ENCODE measurements at places on chromosomes 5 and 9.

DNA sequence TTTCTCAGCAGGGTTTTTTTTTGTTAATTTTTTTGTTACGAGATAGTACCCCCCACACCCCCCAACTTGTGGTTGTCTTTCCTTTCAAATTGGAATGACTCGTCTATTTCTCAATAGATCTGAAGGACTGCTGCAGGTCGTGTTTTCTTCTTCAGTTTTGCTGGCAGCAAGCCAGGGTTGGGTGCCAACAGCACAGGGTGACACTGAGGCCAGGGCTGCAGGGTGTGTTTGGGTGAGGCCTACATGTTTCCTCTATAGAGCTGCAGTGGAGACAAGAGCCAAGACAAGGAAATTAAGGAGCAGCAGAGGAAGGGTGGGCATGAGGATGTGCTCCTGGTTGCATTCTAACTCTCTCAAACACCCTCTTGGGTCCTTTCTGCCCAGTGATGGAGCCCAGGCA, 52.2 kb downstream of the NXNL2 start:
- no peak for DNase-seq

DNA sequence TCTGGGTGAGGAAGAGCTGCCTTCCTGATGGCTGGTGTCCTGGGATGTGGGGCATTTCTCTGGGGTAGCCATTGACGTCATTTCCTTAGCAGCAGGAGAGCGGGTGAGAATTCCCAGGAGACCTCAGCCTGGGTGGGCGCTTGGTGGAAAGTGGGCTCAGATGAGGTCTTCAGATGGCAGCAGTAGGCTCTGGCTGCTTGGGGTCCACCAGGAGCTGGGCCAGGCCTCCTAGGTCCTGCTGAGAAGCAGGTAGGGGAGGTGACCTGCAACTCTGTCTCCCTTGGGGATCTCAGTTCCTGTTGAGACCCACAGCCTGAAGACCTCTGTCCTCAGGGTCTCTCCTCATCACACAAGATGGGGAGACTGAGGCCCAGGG, 31.5 kb downstream of the FAM163B start:
- DNase-seq: no peak

- no peak for DNase-seq
Observed at GRCh38 chr5:180271221-180271620, 20.7 kb downstream of the MAPK9 start.

DNA sequence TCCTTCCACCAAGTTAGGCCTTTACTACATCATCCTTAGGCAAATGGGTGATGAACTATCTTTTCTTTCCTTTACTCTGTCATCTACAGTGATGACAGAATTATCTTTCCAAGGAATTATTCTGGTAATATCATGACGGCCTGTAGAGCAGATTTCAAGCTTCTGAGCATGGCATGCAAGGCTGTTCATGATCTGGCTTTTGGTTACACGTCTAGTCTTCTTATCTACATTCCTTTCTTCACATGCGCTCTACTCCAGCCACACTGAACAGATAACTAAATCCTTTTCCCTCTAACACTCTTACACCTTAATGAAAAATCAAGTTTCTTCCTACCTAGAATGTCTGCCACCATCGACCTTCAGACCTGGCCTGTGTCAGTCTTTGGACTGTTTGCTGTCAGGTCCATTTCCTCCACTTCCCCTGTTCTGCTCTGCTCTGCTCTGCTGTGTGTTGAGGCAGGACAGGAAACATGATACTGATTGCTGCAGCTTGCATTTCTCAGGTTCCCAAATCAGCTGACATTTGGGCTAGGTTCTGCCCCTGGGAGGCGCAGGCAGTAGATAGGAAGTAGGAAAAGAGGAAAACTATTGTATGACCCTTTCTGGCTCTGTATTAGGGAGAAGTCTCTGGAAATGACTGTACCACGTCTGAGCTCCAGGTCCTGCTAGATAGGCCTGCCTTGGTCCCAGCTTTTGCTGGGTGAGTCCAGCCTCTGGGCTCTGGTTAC, 4.2 kb downstream of the SCGB3A2 start:
- DNase-seq: no peak

GRCh38 chr9:25703701-25704357, 25.6 kb upstream of the TUSC1 start:
- peak; percentile 91 for DNase-seq

Measured in bronchial epithelial cell (primary cell).